ENCODE measurements at places on chromosomes 4 and X. TPM values are rescaled to one million over a fixed set of nuclear protein-coding genes. Genes with fewer than 3 reads are reported as not detected.

DNA sequence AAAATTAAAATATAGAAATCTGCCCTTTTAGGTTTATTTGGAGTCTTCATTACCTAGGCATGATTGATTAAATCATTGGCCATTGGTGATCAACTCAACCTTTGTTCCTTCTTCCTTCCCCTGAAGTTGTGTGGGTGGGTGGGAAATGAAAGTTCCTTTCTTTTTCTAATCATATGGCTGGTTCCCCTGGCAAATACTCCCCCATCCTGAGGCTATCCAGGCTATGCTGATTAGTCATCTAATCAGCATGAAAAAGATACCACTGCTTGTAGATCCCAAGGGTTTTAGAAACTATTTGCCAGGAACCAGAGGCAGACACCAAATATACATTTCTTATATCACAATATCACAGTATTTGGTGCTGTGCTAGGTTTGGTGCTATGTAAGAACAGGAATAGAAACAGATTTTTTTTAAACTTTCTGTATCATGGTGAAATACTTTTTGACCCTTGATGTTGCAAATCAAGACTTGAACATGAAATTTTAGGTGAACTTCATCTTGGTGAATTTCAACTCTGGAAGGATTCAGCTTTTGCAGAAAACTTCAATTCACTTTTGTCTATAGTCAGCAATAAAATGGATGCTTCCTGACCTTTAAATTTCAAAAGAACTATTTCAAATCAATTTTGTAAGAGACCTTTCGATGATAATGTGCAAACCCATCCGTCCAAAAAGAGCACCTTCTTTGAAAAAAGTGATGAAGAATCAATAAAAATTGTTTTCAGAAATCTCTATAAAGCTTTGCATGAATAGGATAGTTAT lies 71.1 kb downstream of the CCSER1 start:
- DNase-seq: no peak

Gene NPY2R
- total RNA-seq: 0.14 TPM

DNA sequence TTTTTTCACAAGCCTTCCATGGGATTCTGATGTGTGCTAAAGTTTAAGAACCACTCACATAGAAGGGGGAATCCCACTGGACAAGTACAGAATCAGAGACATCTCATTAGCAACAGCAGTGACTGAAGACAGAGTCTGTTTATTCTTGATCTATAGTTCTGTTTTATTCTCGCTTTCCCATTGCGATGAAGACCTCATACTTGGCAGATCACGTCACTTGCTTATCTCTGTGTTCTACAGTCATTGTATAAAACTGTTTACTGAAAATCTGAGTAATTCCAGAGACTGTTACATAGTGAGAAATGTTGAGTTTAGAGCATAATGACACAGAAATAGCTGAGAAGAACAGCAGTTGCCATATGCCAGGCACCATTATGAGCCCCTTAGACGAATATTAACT lies 185.5 kb downstream of the PTTG2 start:
- no peak for DNase-seq

Gene TCP11X2
- 3.8 TPM for total RNA-seq

DNA sequence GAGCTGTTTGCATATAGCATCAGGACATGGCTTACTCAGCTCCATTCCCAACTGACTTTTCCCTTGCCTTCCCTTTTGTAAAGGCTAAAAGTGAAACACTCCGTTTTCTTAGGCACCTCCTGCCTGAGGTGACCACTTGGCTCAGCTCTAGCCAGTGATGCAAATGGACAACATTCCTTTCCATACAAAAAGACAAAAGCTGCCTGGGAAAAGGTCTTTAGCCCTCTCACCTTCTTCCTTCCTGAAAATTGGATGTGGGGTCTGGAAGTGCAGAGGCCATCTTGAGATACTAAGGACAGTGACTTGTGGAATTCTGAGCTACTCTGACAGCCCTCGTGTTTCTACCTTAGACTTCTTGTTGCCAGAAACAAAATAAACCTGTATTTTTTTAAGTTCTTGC lies 27.7 kb upstream of the SFRP2 start:
- peak; percentile 57 for DNase-seq

Measured in endodermal cell (in vitro differentiated cells).